ENCODE measurements at places on chromosomes 11 and 22.

- no peak for DNase-seq
Measured at GRCh38 chr22:22834783-22835182, 52.8 kb upstream of the IGLL5 start.

DNA sequence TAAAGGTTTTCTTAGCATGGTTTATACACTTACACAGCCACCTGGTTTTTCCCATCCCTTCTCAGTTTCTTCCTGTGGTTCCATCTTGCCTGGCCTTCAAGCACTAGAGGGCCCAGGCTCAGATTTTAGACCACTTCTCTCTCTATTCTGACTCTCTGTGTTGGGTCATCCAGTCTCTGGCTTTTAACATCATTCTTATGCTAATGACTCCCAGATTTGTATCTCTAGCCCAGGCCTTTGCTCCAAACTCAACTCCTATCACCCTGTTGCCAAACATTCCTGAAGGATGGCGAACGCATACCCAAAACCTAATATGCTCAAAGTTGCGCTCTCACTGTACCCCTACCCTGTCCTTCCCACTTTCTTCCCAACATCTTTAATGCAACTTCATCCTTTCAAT lies 135.1 kb downstream of the SPATA19 start:
- no peak for DNase-seq

DNA sequence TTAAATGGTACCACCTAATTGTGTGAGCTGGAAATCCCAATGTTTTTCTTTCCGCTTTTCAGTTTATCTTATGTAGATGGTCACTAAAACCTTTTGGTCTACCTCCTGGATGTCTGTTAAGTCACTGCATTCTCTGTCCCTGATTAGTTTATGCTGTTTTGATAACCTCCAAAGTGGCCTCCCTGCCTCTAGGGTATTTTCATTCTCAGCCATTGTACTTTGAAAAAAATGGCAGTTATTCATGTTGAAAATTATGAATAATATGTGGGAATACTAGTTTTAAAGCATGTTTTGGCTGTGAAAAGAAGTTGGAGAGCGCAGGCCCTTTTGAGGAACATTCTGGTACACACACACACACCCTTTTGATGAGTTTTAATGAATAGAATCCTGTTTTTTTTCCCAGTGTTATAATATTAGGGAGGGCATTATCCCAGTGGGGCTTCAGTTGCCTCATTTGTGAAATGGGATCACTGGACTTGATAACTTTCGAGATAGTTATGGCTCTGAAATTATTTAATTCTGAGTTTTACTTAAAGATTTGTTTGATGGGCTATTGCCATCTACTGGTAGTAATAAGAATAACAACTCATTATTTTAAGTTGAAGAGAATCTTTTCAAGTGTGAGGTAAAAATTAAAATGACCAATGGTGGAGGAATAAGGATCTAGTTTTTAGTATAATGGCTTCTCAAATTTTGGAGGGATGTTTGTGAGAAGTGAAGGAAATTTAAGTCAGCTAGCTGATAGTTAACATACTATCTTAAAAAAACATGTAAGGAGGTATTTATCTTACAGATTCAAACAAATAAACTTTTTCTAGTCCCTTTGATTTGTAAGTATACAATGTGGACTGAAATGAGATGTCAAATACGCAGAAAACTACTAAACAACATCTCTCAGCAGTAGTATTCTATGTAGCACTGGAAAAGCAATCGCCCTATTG lies 3.9 kb downstream of the FDX1 start:
- peak; percentile 46 for DNase-seq

- DNase-seq: no peak
Measured at GRCh38 chr11:77069969-77070582, 3.3 kb downstream of the CAPN5 start.

GRCh38 chr11:18321578-18321968 lies 367 bp downstream of the HPS5 start:
- DNase-seq: no peak

DNA sequence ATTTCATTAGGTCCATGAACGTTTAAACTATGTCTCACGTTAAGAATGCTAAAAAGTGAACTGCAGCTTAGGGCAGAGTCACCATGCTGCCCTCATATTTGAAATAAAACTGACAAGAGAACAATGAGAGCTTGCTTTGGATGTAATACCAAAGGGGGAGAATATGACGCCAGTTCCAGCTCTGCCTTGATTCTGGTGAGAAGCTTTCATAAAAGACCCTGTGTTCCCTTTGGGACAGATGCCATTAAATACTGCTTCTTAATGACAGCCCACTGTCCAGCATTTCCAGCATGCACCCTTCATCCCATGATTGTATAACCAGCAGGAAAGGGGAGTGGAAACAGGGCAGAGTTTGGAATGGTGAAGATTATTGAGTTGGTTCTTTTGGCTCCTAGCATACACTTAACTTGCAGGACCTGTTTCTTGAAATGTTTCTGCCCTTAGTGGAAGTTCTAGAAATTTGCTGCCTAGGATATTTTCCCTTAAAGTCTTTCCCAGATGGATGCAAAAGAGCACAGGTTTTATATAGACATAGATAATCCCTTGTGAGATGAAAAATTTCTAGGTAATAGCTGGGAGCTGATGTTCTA lies 139.3 kb upstream of the LDLRAD3 start:
- no peak for DNase-seq

- peak; percentile 46 for DNase-seq
Measured at GRCh38 chr22:29524442-29525191, 28.9 kb downstream of the THOC5 start.

GRCh38 chr22:44891791-44892190 lies 118.0 kb downstream of the PHF21B start:
- DNase-seq: no peak

- peak; percentile 63 for DNase-seq
Measured at GRCh38 chr11:2886191-2886894, 768 bp upstream of the CDKN1C start.
